Activated naive CD4-positive, alpha-beta T cell treated with anti-CD3 and anti-CD28 coated beads, Interleukin-2, amount 50 U/mL, for 72 hours (primary cell): ENCODE measurements at places on chromosomes 11 and 22. TPM values are rescaled to one million over a fixed set of nuclear protein-coding genes. Genes with fewer than 3 reads are reported as not detected.

GRCh38 chr11:95831198-95831883 lies 41.0 kb downstream of the CEP57 start:
- DNase-seq, result no peak

GRCh38 chr11:46524201-46524770 lies 69.5 kb downstream of the AMBRA1 start:
- DNase-seq, result no peak

DNA sequence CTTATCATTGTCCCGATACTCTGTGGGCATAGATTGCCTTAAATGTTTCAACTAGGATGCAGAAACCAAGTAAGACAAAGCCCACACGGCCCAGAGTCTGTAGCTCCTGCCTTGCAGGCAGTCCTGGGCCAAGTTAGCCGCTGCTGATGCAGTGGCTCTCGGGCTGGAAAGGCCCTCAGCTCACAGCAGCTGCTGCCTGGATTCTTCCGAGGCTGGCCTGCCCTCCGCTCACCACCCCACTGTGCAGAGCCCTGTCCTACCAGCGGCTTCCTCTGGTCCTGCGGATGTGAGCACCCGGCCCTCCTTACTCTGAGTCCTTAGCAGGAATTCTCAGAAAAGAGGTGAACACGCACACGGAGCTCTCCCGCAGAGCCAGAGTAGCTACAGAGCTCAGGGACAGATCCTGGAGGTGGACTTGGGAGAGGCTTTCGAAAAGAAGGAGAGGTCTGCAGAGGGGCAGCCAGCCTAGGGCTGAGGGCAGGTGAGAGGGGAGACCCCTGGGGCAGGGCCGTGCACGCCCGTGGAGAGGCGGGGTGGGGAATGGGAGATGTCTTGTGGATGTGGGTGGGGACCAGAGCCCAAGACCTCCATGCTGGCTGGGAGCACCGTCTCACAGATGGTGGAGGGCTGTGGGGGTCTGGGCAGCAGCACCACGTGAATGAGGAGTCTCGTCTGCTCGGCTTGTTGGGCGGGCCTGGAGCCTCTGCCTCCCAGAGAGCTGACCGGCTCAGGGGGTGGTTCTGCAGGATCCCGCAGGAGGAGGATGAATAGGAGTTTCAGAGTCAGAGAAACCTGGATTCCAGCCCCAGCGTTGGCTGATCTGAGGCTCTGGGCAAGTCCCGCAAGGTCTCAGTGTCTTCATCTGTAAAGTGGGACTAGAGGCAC lies 117.4 kb upstream of the B3GAT1 start:
- DNase-seq, result peak; percentile 34

DNA sequence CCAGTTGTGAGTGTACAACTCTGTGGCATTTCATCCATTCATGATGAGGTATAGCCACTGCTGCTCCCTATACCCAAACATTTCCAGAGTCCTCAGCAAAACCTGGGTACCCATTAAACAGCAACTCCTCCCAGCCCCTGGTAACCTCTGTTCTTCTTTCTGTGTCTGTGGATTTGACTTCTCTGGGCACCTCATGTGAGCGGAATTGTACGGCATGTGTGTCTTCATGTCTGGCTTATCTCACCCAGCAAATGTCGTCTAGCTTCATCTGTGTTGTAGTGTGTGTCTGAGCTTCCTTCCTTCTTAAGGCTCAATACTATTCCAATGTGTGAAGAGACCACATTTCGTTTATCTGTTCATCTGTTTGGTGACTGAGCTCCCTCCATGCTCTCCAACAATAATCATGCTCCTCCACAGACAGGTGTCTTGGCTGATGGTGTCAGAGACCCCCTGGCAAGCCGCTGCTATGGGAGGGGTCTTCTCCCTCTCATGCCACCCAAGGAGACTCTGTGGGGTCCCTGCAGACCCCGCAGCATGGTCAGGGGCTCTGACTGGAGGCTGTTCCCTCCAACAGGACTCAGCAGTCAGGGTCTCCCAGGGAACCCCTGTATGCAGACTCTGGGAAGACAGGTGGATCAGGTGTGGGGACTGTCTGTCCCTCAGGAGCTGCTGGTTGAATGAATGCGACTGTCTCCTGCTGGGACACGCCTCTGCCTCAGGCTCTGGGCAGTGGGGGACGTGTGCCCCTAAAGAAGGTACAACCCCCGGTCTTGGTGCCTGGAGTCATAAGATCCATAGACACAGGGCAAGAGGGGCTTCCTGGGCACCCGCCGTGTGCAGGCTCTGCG lies 52.7 kb downstream of the SMIM38 start:
- DNase-seq, result peak; percentile 38

DNA sequence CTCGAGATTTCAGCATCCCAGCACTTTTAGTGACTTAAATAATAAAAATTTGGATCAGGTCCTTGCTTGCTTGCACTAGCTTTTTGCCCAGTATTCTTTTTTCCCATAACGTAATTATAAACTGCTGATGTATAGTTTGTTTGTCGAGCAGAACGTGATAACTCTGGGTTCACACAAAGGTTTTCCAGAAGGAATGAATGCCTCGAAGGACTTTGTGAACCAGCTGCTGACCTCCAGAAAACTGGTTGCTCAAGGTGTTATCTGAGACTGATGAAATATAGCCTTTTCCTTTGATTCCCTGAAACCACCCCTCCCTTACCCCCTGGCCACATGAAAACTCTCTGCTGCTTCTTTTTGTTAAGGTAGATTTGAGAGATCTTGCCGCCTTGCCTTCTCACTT lies 229.1 kb upstream of the CARD18 start:
- DNase-seq, result no peak

DNA sequence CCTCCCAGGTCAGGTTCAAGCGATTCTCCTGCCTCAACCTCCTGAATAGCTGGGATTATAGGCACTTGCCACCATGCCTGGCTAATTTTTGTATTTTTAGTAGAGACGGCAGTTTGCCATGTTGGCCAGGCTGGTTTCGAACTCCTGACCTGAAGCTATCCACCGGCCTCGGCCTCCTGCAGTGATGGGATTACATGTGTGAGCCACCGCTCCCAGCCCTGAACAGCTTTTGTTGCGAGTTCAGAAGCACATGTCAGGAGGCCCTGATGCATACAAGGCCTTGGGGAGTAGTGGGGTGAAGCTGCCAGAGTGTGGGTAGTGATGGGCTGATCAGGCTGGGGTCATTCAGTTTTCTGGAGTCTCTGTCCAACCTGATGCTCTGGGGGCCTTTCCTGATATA lies 117.0 kb upstream of the C11orf87 start:
- no peak for DNase-seq

- no peak for DNase-seq
These were observed 5.5 kb downstream of the OPCML start for GRCh38 chr11:133526790-133527189.

DNA sequence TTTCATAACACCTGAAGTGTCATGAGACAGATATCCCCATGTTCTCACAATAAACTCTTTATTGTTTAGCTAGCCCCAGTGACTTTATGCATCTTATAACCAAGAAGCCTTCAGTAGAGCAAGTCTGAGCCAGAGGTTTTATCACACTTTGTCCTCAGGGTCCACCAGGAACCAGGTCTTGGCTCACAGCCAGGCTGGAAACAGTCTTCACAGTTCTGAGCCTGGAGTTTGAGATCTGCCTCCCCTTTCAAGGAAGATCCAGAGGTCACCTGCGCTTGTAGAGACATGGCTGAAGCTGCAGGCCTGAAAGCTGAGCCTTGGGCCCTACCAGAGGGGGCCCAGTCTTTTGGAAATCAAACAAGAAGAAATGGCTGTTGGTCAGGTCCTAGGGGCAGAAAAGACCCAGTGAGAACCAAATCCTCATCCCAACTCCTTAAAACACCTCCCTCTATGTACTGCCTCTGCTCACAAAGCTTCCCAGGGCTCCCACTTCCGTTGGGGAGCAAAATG lies 3.5 kb downstream of the RRP8 start:
- no peak for DNase-seq

Gene MS4A10
- not detected for total RNA-seq
